ENCODE measurements at places on chromosomes 4 and X.

DNA sequence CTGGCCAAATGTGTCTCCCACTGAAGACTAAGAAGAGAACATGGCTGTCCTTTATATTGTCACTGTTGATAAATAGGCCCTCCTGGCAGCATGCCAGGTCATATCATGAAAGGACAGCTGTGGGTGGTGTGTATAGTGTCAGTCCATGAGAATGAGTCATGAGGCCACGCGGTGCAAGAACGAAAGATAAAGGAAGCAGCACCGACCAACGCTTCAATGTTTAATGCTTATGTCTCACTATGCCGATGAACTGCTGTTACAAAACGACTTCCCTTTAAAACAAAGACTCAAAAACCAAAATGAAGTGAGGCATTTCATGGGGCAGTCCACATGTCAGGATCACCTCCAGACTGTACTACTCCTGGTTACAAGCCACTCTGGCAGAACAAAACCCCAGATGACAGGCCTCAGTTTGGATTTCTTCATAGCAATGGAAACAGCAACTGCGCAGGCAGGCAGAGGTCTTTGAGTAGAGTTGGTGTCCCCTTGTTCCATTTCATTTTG lies 5.2 kb upstream of the TCEANC start:
- DNase-seq: peak; percentile 65

GRCh38 chr4:151988591-151988990 lies 227.8 kb upstream of the GATB start:
- DNase-seq: no peak

- no peak for DNase-seq
These were observed 837.4 kb downstream of the TRIML1 start for GRCh38 chr4:188976644-188977115.

DNA sequence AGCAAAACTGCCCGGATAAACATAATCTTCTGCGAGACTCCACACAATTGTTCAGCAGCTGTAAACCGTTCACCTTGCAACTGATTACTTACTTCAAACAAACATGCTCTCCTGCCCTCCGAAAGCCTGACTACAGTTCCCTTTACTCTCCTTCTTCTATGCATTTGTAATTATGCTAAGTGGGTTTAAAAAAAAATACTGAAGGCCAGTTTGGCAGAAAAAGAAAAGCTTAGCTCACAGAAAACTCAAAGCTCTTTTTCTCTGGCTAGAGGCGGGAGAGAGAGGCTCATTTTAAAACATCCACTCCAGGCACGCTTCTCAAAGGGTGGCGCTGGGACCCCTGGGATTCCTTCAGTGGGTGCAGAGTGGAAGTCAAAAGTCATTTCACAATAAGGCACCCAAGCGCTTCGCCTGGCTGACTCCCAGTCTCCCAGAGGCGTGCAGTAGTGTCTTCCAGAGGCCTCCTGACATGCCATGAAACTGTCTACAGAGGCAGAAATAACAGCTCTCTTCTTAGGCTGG lies 1.9 kb downstream of the DHRSX start:
- no peak for DNase-seq

- no peak for DNase-seq
These were observed 78.1 kb downstream of the NDST3 start for GRCh38 chr4:118112117-118113046.

DNA sequence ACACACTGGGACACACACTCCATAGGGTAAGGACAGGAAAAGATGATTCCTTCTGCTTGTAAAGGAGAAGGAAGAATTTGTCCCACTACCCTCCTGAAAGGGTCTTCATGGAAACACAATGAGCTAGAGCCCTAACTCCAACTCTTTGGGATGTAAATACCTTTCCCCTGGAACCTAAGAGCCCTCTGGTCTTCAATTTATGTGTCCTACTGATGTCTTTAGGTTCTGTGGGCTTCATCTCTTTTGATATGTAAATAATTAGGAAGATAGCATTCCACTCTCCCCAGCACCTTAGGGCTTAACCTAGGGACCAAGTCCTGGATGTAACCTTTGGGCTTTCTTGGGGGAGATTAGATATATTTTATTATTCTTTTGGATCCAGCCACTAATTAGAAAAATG lies 38.3 kb downstream of the PF4 start:
- DNase-seq: no peak

DNA sequence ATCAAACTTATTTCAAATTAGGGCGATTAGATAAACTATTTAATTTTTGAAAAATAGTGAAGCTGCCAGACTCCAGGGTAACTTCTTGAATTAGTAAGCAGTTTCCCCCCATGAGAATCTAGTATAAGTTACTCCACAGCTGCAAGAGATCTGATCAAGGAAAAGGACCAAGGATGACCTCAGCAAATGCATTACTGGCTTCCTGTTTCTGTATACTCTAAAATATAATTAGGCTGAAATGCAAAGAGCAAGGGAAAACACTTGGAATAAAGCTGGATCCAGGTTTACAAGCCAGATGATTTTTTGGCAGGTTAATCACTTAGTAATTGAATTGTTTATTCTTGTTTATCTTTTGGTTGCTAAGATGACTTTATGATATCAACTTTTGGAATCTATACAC lies 13.4 kb upstream of the P2RY10 start:
- no peak for DNase-seq

GRCh38 chr4:3690551-3691152 lies 75.5 kb upstream of the ADRA2C start:
- DNase-seq: no peak

DNA sequence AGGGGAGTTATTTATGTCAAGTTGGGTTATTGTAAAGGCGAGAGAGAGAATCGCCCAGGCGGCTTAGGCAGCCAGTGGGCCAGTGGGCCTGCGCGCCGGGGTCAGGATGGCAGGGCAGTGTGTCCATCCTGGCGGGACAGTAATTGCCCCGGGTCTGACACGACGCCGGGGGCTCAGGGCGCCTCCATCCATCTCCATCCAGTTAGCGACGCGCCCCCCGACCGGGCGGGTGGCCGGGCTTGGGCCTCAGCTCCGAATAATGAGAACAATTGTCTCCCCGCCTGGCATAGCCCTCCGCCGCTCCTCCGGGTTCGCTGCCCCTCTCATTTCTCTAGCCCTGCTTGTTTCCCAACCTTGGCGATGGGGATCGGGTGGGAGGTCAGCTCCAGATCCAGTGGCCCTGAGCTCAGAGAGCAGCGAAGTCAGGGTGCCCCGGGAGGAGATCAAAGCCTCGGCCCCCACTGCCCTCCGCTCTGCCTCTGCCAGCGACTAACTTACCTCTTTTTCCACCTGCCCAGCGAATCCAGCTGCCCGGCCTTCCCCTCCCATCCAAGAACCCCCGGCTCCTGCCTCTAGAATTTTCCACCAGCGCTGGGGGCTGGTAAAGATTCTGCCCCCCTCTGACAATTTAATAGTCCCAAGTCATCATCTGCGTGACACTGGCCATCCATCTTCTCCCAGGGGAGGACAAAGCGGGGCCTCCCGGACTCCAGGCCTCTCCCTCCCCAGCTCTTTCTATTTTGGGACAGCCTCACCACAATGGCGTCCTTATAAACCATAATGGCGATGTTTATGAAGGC lies 56.9 kb upstream of the TMEM33 start:
- DNase-seq: no peak

- no peak for DNase-seq
These were observed 255 bp upstream of the CNOT6L start for GRCh38 chr4:77819404-77819842.

- DNase-seq: no peak
These were observed 36.0 kb upstream of the PLK4 start for GRCh38 chr4:127844601-127845116.

DNA sequence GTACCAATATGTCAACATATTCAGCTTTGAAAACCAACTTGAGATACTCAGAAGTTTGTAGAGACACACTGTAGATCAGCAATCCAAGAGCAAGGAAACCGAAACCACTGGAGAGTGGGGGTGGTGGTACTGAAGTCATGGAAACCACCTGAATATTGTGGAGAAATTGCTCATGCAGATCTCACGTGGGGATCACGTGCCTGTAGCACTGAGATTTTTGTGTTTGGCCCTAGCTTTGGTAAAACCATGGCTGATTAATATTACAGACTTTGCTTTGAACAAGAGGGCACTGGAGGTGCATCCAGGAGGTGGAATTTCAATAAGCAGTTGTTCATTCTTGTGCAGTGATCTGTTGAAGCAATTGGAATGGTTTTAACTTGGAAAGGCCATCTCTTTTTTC lies 47.2 kb downstream of the GBA3 start:
- DNase-seq: no peak

DNA sequence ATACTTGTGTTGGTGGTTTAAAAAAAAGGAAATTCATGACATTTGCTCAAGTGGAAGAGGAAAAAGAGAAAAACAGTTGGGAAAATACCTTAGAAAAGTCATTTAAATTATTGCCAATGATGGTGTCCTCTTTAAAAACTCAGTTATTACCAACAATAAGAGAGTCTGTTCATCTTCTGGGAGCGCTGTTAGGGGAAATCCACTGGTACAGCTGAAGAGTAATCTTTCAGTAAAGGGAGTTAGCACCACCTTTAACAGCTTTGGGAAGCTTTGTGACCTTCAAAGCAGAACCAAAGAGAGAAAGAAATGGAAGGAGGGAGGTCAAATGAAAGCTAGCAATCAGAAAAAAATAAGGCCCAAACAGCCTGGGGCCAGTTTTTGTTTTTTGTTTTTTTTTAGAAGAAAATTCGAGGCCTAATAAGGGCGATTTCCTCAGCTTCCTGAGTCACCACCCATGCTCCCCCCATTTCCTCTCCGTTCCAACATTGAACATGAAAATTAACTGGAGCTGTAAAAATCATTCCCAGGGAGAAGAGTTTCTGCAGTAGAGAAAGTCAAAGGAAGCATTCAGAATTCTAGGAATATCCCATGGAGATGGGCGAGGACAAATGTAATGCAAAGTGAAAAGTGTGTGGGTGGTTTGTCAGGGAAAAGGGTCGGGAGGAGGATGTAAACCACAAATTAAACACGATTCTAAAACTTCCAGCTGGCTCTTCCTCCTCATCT lies 115.1 kb downstream of the SH3KBP1 start:
- DNase-seq: no peak

GRCh38 chr4:91448668-91449330 lies 855.0 kb upstream of the GRID2 start:
- no peak for DNase-seq

DNA sequence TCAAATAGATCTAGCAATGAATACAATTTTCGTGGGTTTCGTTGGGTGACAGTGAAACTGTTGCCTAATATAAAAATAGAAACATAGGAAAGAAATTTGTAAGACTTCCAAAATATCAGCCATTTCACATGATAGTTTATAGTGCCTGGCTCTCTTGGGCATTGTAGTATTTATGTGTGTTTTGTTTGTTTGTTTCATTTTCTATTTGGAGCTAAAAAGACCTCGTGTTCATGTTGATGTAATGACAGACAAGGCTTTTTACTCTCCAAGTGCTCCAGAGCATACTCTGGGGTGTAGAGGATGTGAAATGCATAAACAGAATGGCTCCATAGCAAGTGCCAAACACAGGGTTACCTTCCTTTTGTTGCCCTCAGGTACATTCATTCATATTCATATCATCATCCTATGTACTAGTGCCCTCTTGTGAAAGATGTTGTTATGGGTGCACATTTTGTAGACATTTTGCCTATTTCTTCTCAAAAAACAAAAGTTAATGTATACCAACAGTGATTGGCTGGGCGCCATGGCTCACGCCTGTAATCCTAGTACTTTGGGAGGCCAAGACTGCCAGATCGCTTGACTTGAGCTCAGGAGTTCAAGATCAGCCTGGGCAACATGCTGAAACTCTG lies 100.7 kb upstream of the AMOT start:
- DNase-seq: peak; percentile 1

DNA sequence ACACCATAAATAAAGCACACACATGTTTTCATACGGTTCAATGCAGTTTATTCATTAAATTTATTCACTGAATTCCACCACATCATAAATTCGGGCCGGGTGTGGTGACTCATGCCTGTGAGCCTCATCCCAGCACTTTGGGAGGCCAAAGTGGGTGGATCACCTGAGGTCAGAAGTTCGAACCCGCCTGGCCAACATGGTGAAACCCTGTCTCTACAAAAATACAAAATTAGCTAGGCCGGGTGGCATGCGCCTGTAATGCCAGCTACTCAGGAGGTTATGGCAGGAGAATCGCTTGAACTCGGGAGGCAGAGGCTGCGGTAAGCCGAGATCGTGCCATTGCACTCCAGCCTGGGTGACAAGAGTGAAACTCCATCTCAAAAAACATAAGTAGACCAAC lies 131.6 kb downstream of the PDS5A start:
- no peak for DNase-seq

- DNase-seq: peak; percentile 68
These were observed 4.8 kb downstream of the PDGFRA start for GRCh38 chr4:54233697-54234496.

GRCh38 chr4:100493756-100494155 lies 24.1 kb downstream of the EMCN start:
- DNase-seq: no peak

GRCh38 chr4:128512161-128512560 lies 224.5 kb upstream of the PGRMC2 start:
- no peak for DNase-seq

GRCh38 chr4:38582445-38582844 lies 81.6 kb upstream of the KLF3 start:
- no peak for DNase-seq

DNA sequence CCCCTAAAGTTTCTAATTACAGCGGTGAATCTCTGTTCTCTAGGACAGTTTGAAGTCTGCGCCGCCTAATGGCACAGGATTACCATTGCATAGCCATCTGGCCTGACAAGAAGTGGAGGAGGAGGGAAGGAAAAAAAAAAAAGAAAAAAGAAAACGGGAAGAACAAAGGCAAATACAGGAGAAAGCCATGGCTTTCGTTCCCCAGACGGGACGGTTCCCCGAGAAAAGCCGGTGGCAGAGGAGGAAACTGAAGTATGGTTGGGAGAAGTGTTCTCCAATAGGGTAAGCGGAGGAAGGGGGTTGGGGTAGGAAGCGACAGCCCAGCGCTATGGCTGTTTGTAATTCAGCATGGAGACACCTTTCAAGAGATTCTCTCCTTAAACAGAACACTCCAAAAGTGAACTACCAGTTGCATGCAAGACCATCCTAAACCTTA lies 80.8 kb downstream of the HMGN5 start:
- peak; percentile 47 for DNase-seq

DNA sequence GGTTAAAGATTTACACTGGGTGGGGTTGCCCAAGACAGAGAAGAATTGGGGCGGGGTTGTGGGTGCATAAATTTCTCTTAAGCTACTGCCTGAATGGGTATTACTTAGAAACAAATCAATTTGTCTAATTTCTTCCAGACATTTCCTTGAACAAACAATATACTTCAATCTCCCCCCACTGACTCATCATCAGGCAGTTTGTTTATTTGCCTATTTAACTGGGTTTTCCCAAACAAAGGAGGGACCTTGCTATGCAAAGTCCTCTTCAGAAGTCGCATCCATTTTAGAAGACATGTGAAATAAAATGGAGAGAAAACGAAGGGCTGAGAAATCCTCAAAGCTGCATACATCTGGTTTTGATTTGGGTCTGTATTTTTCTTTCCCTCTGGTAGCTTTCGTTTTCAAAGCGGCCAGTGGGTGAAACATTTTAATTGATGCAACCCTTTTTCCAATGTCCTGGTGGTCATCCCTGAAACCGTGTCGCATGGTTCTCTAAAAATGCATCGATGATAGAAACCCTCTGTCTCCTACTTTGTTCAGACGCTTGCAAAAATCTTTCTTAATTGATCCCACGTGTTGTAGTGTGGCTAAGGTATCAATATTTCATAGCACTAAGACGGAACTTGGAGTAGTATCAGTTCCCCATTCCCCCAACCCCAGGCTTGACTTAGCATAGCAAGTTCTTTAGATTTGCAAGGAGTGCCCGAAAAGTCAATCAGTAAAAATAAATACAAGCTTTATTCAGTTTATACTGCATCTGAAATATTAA lies 115.1 kb upstream of the MXRA5 start:
- DNase-seq: no peak
